ENCODE measurements at places on chromosomes 6 and 20.

DNA sequence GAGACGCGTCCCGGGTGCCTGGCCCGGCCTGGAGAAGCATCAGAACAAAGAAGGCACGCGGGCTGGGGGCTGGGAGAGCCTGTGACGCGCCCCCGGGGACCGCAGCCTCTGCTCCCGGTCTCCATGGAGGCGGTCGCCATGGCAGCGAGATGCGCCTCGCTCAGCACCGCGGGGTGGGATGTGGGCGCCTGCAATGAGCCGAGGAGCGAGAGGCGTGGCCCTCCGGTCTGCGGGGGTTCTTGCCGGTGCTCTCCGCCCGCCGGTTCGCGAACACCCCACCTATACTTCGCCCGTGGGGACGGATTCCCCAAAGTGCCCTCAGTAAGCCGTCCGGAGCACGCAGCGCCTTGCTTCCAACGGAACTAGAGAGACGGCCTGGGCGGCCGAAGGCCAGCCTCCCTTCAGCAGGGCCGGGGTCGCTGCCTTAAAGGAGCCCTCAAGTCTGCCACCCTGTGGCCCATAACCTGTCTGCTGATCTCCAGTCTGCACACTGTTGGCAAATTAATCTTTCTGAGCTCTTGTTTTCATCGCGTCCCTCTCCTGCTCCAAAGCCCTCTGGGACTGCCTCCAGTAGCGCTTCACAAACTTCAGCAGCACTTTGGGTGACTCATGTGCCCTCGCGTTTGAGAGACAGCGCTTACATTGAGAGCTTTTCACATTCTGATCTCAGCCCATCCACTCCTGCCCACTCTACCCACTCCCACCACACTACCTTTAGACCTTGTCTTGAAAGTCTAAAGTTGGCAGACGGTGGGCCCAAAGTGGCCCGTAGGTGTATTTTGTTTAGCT lies 983 bp upstream of the ADISSP start:
- peak; percentile 53 for ATAC-seq

DNA sequence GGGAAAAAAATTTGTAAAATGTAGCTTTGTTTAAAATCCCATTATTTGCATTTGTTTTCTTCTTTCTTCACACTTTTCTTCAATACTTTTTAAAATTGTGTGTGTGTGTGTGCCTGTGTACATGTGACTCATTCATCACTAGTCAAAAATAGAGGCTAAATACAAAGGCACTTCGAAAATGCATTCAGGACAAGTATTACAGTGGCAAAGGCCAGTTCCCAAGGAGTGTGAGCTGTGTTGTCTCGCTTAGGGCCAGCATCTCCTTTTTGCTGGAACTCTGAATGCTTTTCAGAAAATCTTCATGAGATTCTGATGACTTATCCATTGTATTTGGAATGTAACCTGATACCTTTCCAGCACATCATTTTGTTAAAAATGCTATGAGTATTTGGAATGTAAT lies 288.5 kb upstream of the CNR1 start:
- ATAC-seq = no peak

- ATAC-seq = no peak
Measured at GRCh38 chr6:2958776-2959175, 12.6 kb downstream of the SERPINB6 start.

GRCh38 chr6:18189196-18189595 lies 34.0 kb downstream of the KDM1B start:
- no peak for ATAC-seq

DNA sequence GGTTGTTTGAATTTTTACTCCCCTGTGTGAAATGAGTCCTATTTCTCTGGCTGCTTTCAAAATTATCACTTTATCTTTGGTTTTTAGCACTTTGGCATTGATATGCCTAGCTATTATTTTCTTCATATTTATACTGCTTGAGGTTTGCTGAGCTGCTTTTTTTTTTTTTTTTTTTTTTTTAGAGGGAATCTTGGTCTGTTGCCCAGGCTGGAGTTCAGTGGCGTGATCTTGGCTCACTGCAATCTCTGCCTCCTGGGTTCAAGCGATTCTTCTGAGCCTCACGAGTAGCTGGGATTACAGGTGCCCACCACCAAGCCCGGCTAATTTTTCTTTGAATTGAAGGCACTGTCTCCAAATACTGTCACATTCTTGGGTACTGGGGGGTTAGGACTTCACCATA lies 40.6 kb downstream of the STXBP5 start:
- ATAC-seq = no peak

DNA sequence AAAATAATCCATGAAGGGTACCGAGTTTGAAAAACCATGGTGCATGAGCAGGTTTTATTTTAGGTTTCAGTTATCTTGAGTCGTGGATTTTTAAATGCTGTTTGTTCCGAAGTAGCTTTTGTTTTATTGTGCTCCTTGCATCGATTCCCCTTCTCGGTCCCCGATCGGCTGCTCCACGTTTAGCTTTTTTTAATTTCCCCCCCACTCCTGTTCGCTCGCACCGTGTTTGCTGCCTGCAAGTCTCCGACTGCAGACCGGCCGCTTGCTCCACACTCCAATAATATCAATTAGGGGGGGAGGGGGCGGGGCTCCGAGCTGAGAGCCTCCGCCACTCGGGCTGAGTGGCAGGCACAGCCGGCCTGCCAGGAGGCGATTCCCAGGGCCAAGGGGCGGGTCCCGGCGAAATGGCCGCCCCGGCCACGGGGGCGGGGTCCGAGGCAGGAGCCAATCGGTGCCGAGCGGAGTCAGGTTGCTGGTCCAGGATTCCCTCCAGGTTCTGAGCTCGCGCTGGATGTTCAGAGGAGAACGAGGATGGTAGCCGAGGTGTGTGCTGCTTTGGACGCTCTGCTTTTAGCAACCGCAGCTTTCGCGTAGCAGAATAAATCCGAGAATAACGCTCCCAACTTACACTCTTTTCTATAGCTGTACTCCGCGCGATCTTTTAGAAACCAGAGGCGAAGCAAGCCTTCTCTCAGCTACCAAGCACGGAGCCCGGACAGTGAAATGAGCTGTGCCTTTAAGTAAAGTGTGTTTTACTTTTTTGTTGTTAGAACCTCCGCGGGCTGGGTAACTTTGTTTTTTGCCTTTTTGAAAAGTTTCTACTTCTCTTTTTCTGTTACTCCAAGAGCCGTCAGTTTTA lies at the start of gene EPHA7:
Gene EPHA7, minus strand, starts transcription at position 256 of the 859 bp plus-strand sequence. Its CDS starts 218 bp downstream, at position 38.
- ATAC-seq = peak; percentile 49

DNA sequence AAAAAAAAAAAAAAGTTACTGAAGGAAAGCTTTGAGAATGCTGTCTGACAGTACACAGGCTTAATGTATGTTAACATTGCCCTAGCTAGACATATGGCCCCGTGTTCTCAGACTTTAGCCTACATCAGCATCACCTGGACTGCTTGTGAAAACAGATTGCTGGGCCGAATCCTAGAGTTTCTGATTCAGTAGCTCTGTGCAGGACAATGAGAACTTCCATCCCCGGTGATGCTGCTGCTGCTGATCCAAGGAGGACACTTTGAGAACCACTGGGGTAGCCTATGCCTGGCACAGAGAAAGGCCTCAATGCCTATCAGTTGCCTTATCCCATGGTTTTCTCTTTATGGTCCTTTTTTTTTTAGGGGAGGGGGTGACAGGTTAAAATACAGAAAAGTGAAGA lies 1.6 kb downstream of the HCK start:
- ATAC-seq = no peak

DNA sequence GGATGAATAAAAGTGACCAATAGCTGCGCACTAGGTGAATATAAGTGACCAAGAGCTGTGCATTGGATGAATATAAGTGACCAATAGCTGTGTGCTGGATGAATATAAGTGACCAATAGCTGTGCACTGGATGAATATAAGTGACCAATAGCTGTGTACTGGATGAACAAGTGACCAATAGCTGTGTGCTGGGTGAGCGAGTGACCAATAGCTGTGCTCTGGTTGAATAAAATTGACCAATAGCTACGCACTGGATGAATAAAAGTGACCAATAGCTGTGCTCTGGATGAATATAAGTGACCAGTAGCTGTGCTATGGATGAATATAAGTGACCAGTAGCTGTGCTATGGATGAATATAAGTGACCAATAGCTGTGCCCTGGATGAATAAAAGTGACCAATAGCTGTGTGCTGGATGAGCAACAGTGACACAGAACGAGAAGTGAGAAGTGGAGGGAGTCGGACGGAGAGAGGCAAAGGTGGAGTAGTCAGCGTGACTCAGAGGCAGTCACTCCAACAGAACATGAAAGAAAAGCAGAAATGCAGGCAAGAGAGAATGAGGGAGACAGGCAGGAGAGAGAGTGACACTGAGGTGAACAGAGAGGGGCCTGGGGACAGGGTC lies 38.5 kb downstream of the RBM38 start:
- ATAC-seq = no peak

GRCh38 chr20:58843128-58843556 lies 7.6 kb downstream of the GNAS-AS1 start:
- no peak for ATAC-seq

DNA sequence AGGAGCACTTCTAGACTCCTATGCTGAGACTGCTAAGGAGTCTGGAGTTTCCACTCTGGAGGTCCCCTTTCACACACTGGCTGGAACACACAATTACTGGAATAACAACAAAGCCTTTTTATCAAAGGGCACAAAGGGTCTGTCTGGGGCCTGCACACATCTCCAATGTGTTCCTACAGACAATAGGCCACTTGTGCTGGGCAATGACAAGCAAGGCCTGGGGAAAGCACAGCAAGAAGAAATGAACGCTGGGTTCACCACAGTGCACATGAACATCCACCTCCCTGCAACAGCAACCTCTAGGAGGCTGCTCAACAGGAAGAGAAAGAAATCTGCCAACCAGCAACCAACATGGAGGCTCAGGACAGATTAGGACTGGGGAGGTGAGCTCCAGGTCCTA lies 43.9 kb downstream of the TRPC4AP start:
- ATAC-seq = no peak

DNA sequence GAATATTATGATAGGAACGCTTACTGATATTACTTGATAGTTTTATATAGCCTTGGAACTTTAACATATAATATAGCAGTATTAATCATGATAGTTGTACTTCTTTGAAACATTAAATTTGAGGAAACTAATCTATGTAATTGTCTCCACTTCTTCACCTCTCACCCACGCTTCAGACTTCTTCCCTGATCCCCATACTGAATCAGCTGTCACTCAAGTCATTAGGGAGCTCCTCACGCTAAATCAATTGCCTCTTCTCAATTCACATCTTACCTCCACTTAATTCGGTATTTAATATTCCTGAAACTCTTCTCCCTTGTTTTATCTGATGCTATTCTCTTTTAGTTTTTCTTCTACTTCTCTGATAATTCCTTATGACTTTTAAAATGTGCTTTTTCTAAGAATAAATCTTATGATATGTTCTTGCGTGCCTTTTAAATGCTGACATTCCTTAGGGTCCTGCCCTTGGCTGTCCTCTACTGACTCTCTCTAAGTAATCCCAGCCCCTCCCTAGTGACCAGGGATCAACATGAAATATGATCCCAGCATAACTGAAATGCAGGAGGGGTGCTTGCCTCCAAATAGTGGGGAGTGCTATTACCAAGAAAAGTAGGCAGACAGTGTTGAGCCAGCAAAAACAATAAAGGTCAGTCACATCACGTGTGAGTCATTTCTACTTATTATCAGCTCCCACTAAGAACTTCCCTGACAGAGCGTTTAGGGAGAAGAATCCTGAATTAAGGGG lies 9.9 kb downstream of the ANKRD66 start:
- ATAC-seq = no peak

Data from activated CD4-positive, CD25-positive, alpha-beta regulatory T cell treated with anti-CD3 and anti-CD28 coated beads, Interleukin-2, amount 50 U/mL, for 24 hours (primary cell).